ENCODE measurements at places on chromosomes 13 and 19. TPM values are rescaled to one million over a fixed set of nuclear protein-coding genes. Genes with fewer than 3 reads are reported as not detected.

TMEM86B gene
- total RNA-seq: 1.5 TPM

GRCh38 chr19:39641773-39642172 is 13.9 kb upstream of the LGALS16 start:
- no peak for DNase-seq

SIGLEC8 gene
- 27.3 TPM for total RNA-seq

- peak; percentile 70 for DNase-seq
Observed at GRCh38 chr19:12867120-12868099, 13.8 kb downstream of the DNASE2 start.

GRCh38 chr19:38265921-38266429 is 1.6 kb downstream of the SPINT2 start:
- no peak for DNase-seq

GRCh38 chr13:42361701-42362100 is 89.7 kb downstream of the AKAP11 start:
- DNase-seq: no peak

Measured in adrenal gland (tissue), 19 donors.